T-helper 2 cell treated with Interferon-gamma antibody and Interleukin-4, amounts not matched to agents 5 μg/mL and 100 μg/mL, for 36 hours (primary cell): ENCODE measurements at places on chromosomes 11 and 22.
A peak's percentile ranks its signal among the peaks of the same experiment; 100 is the strongest.

- DNase-seq, result no peak
Measured at GRCh38 chr22:44425694-44426045, 72.4 kb downstream of the RTL6 start.

DNA sequence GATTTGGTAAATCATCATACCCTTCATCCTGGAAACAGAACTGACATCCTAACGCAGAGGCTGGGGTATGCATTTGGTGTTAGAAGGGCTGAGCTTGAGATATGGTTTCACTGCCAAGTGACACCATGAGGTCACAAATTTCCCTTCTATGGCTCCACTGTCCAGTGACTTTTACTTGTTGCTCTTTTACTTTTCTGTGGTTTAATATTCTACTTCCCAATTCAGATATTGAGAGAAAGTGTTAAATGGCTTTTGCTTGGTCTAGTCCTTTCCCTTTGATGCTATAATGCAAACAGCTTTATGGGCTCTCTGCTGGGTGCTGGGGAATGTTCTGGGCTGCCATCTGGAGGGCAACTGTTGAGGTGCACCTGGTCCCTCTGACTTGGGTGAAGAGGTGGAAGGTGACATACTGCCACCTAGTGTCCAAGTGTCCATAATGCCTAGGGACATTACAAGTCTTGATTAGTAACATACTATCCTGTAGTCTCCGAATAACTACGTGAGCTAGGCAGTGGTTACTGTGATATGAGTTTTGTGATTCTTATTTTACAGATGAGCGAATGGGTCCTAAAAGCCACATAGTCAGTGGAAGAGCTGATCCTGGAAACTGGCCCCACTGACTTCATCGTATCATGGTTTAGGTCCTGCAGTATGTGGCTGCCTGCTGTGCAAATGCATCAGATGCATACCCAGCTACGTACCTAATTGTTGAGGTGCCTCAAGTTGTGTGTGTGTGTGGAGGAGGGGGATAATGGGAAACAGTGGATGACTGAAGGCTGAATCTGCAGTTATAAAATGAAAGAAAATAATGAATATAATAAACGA is 149.1 kb upstream of the RAG2 start:
- peak; percentile 77 for DNase-seq

DNA sequence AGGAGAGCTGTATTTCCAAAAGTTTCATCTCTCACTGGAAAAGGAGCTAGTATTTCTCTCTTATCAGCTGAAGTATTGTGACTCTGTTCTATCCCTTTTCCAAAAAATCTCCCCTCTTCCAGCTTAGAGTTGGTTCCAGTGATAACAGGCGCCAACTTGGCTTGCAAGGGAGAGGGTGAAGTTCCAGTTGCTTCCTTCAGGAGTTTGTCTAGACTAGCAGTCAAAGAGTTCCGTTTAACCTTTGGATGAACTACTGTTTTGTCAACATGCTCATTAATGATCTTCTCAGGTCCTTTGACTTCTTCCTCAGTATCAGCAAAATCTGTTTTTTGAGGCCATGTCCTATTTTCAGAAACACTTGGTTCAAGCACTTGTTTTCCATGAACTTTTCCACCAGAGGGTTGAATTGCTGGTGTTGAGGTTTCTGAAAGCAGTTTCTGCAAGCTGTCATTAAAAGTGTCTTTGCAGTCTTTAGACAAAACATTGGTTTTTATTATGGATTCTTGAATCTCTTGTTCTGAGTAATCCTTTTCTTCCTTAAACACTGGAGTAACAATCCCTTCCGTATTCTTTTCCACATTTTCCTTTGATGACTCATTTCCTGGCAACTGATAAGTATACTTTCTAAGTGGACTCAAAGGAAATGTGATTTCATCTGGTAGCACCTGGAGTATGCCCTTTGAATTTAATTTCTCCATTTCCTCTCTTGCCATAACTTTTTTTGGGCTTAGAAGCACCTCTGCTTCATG is 39.7 kb upstream of the CCDC89 start:
- DNase-seq, result no peak

GRCh38 chr11:107397357-107397756 is 60.3 kb downstream of the CWF19L2 start:
- no peak for DNase-seq

- no peak for DNase-seq
Measured at GRCh38 chr11:1877211-1878136, 14.2 kb downstream of the PRR33 start.

- no peak for DNase-seq
Measured at GRCh38 chr11:12724301-12725054, 50.3 kb downstream of the TEAD1 start.

DNA sequence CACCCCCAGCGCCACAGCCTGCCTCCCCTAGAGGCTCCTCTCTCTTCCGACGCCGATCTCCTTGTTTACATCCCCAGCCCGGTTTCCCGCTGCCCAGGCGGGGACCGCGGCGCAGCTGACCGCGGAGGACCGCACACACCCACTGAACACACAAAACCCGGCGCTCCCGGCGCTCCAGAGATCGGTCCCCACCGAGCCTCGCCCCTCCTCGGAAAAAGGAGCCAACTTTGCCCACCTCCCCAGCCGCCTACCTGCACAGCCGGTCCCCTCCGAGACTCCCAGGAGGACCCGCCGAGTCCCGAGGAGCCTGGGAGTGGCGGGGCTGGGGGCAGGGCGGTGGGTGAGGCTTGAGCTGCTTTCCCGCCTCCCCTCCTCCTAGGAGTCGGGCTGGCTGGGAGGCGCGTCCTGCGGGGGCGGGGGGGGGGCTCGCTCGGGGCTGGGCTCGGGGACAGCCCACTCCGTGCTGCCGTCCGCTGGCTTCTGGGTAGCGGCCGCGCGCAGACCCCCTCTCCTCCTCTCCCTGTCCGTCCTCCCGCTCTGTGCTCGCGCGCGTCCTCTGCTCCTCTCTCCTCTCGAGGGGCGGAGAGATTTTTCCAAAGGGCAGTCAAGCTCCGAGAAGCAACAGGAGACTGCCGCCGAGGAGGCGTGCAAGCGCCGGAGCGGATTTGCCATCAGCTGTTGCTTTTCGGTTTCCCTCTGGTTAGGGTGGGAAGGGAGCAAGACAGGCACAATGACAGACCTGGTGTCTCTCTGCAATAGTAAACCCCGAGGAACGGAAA is at the start of gene FXYD6:
FXYD6 (minus strand) TSS at position 318 of the 779 bp plus-strand sequence. CDS start 33,882 bp downstream, outside the sequence.
- no peak for DNase-seq

- no peak for DNase-seq
Measured at GRCh38 chr22:47388778-47389177, 626.3 kb downstream of the TBC1D22A start.

DNA sequence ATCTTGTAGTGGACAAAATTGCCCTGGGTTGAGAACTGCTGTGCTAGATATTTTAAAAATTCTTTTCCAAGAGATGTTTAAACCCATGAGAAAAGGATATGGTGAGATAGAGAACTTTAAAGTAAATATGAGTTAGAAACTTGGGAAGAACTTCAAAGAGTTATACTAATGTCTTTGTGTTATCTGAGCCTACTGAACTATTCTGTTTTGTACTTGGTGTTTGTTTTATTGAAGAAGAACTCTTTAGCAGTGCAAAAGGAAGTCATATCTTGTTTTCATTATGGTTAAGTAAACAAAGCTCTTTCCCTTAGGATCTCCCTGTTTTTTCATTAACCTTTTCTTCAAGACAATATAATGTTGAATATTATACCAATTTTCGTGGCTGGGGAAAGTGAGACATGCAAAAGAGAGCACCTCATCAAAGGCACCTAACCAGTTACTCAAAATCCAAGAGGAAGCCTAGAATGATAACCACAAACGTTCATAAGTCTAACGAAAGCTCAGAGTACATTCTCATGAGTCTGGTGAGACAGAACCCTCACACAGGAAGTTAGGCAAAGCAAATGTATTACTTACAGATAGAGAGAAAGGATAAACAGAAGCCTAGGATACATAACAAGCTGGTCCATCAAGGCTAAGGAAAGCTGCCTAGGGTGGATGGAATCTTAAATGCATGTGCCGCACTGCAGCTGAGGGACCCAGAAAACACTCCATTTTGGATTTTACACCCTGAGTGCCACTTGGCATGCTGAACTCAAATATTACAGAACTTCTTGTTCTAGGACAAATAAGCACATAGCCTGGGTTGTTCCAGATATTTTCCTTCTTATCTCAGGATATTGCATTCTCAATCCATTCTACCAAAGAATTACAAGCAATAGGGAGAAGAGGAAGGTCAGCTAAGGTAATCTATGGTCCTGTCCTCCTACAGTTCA is 112.5 kb upstream of the ANO3 start:
- no peak for DNase-seq

DNA sequence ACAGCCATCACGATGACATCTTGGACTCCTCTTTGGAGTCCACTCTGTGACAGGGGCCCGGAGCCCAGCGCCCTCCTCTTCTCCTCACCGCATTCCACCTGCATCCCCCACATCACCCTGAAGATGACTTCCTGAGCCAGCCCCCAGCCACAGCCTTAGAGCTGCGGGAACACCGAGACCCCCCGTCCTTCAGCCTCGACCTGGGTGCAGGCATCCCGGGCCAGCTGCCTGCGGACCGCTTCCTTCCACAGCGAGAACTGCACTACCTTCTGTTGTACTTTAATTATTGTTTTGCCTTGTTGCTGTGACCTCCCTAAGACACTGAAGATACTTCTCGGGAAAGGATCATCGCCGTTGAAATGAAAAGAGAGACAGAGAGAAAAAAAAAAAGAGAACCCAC is 42.1 kb downstream of the DBX1 start:
- no peak for DNase-seq

DNA sequence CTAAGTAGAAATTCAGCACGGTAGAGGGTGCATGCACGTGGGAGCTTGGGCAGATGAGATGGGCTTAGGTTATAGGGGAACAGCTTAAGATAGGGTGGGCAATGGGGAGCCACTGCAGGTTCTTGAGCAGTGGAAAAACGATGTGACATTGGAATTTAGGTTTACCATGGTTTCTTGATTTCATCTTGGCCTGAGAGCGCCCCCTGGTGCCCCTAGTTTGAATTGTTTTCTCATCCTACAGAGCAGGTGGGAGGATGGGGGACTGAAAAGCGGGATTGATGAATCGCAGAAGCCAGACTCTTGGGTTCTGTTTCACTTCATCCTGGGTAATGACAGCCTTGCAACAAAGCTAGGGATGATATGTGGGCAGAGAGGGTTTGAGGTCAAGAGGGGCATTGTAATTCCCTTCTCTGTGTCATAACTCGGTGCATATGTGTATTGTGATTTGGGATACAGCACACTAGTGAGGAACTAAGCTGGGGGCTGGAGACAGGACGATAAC is 6.7 kb upstream of the MCAM start:
- DNase-seq, result peak; percentile 64

- DNase-seq, result no peak
Measured at GRCh38 chr11:65591939-65592857, 3.4 kb downstream of the KCNK7 start.

- no peak for DNase-seq
Measured at GRCh38 chr11:100855466-100856067, 168.5 kb downstream of the ARHGAP42 start.

DNA sequence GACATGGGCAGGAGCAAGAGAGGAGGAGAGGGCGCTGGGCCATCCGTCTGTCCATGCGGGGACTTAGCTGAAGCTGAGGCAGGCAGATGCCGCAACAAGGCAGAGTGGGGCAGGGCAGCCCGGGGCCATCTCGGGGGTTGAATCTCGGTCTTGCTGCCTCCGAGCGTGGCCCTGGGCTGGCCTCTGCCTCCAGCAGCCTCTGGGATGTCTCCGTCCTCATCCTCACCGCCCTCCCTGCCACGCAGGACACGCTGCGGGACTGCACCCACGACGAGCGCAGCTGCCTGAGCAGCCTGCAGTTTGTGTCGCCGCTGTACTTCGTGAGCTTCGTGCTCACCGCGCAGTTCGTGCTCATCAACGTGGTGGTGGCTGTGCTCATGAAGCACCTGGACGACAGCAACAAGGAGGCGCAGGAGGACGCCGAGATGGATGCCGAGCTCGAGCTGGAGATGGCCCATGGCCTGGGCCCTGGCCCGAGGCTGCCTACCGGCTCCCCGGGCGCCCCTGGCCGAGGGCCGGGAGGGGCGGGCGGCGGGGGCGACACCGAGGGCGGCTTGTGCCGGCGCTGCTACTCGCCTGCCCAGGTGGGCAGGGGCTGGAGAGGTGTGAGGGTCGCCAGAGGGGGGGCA is 108.4 kb downstream of the CACNA1I start:
- DNase-seq, result no peak

DNA sequence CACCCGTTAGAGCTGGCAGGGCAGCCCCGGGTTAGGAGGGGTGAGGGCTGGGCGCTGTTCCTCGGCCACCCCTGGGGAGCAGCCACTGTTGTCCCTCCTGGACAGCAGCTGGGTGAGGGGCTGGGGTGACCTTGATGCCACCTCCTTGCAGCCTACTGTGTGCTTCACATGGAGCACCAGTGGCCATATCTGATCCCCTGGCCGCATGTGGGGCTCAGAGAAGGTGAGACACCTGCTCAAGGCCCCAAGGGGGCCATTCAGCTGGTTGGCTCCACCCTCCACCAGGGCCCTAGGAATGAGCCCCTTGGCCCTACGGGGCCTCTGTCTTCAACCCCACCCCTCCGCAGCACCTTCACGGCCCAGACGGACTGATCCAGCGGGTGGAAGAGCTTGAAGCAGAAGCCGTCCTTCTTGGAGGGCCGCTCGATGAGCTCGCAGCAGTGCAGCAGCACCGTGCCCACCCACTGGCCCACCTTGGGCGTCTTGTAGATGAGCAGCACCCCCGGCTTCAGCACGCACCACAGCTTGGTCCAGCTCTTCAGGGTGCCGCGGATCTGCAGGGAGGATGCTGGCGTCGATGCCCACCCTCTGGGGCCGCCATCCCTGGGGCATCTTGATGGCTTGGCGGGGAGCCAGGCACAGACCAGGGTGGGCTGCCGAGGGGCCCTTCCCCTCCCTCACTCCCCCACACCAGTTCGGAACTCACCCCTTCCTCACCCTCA is 44.9 kb downstream of the OSBPL5 start:
- DNase-seq, result no peak

GRCh38 chr11:69925366-69926196 is 106.4 kb upstream of the FGF3 start:
- DNase-seq, result no peak

GRCh38 chr11:126308271-126308671 is 4.4 kb downstream of the DCPS start:
- no peak for DNase-seq

DNA sequence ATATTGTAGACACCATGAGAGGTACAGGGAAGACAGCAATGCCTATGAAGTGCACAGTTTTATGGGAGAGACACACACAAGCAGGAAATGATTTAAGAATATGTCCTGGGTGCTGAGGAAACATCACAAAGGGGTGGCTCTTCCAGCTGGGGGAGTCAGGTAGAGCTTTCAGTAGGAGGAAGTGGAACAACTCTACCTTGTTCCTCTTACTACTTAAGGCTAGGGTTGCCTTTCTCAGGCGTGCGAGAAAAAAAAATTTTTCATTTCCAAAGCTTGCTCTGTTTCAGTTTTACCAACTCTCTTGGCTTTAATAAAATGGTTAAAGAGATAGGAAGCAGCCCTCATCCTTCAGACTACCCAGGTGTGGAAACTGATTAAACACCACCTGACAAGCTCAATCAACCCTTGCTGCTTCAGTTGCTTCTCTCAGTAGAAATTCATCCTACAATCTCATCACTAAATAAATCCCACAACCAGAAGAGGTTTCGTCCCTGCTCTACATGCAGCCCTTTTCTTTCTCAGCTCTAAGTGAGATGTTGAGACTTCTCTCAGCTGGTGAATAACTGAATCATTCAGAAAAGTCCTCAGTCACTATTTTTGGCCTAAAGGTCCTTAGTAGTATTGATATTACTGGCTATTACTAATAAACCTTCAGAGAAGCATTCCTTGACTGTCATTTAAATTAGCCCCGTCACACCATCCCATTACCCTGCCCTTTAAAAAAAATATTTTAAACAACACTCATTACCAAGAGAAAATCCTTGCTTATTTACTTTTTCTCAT is 5.9 kb downstream of the ABTB2 start:
- DNase-seq, result no peak
